Right lobe of liver (tissue), 6 donors: ENCODE measurements at places on chromosomes 2 and 18.

DNA sequence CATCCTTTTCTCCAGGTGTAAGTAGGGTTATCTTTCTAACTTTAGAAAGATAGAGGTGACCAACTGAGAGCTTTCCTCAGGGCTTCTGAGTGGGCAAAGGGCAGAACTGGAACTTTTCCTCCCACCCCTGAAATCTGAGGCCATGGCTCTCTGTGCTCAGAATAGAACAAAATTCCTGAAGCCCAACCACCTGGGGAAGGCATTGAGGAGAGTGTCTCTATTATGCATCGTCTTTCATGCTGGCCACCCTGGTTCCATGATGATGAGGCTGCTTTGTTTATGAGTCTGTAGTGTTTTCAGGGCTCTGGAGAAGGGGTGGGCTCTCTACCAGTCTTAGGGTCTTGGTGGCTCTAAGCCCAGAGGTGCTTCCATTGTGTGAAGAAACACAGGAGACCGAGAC, 30.7 kb upstream of the IL1R1 start:
- no peaks in the 10 kb centered on the region for H3K36me3 ChIP-seq
- peaks cover 73% of the 10 kb centered on the region for H3K4me1 ChIP-seq
- no peak overlapping the region for H3K27ac ChIP-seq
- no peaks in the 10 kb centered on the region for H3K27me3 ChIP-seq
- no peak for DNase-seq

- no peak for DNase-seq
- H3K36me3 ChIP-seq: no peaks in the 10 kb centered on the region
- no peaks in the 10 kb centered on the region for H3K27me3 ChIP-seq
- no peak overlapping the region for H3K27ac ChIP-seq
- no peaks in the 10 kb centered on the region for H3K4me1 ChIP-seq
Measured at GRCh38 chr2:157557770-157558169, 70.9 kb downstream of the ACVR1C start.

DNA sequence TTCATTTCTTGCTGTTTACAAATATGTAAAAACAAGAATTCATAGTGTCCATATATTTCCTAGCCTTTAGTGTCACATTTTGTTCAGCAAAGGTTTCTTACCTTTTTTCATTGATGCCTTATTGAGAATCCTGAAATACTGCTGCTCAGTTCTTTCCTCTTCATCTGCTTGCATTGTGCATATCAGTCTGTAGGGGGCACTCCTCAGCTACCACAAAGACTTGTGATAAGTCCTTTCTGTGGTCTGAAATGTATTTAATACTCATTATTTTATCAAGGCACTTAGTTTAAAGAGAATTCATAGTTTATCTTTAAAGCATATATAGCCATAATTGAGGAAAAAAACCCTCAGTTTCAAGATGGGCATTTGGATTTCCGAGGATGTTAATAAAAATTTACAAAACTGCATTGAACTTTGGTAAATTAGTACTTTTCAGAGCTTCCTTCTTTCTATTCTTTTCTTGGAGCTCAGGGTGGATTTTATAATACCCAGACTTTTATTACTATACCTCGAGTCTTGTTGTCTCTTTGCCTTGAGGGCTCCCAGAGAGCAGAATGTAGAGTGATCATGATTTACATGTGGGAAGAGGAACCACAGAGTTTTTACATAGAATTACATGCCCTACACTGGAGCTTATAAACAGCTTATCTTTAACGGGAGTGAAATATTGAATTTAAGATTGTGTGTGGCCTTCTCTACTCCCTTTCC, 570.1 kb downstream of the PLCL1 start:
- no peak overlapping the region for H3K27ac ChIP-seq
- H3K4me3 ChIP-seq: no peak overlapping the region

- H3K4me1 ChIP-seq: no peaks in the 10 kb centered on the region
- DNase-seq: no peak
- no peak overlapping the region for H3K4me3 ChIP-seq
Measured at GRCh38 chr2:3806168-3806567, 102.8 kb downstream of the DCDC2C start.

- no peak overlapping the region for H3K27ac ChIP-seq
- H3K4me1 ChIP-seq: no peaks in the 10 kb centered on the region
- DNase-seq: no peak
- no peak overlapping the region for H3K4me3 ChIP-seq
- no peaks in the 10 kb centered on the region for H3K27me3 ChIP-seq
Measured at GRCh38 chr18:37348729-37349128, 216.9 kb downstream of the CELF4 start.

DNA sequence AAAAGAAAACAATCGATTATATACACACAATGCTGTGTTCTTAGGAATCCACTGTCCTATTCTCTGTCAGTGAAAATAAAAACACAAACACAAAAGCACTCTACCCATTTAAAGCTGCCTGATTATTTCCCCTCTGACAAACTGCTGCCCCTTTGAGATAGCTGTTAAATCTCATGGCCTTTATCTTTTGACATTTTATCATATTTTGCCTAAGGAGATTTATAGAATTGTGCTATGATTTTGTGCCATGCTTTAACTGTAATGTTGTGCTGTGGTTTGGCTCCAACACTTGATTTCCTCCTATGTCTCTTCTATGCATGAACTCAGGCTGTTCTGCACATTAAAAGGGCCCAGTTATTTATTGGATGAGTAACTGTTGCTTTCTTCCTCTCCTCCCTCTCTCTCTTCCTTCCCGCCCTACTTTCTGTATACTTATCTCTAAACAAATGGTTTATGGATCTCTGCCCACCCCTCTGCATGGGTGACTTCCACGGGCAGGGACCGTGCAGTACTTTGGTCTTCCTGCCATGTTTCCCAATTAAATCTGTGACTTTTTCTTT, 1096.6 kb downstream of the TSN start:
- H3K4me1 ChIP-seq: no peaks in the 10 kb centered on the region
- no peak overlapping the region for H3K27ac ChIP-seq
- H3K27me3 ChIP-seq: no peaks in the 10 kb centered on the region

DNA sequence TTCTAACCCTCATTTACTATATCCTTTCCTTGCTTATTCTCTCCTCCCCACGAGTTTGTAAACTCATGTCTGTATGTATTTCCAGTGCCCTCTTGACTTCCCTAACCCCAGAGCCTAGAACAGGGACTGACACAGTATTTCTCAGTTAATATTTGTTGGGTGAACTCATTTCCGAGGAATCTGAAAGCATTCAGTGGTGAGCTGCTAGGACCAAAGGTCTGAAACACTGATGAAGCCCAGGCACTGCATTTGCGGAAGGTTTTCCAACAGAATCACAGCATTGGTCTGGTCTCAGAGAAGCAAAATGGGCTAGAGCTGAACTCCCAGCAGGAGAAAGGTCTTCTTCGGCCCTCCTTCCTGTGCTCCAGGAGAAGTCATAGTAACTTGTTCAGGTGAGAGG, 56.8 kb downstream of the SOX11 start:
- H3K36me3 ChIP-seq: no peaks in the 10 kb centered on the region
- H3K4me3 ChIP-seq: no peak overlapping the region

DNA sequence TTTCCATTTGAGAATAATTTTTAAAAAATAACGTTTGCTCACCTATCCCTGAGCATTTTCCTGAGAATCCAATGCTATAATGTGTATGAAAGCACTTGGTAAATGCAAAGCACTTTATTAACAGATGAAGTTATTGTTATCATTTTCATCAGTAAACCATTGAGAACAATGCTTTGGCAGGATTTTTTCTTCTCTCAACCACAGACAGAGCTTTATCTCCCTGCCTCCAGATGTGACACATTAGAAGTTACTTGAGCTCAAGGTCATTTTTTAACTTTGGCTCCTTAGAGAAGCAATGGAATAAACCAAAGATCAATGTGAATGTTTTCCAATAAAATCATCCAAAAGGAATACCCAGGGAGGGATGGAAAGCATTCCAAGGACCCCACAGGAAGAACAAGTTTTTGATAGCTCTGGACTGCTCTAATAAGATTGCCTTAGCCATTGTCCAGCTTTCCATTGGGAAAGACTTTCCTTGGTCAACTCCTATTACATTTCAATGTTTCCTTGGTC, 118.9 kb upstream of the NT5C1B start:
- DNase-seq: no peak
- no peak overlapping the region for H3K4me3 ChIP-seq
- H3K27ac ChIP-seq: no peak overlapping the region
- H3K4me1 ChIP-seq: no peaks in the 10 kb centered on the region

DNA sequence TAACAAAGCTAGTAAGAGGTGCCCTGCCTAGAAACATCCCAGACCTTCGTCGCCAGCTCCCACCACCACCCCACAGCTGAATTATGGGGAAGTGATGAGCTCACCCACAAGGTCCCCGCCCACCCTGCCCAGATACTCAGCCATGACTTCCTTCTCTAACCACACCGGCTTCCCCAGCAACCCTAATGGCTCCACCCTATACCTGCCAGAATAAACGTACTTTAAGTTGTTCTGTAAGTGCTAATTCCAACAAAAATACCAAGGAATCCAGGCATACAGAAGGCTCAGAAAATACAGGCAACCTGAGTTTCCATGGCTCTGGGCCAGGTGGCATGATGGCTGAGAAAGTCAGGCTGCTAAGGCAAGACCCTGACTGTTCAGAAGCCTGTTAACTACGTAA, 39.1 kb downstream of the TMEM163 start:
- H3K27ac ChIP-seq: no peak overlapping the region
- no peak for DNase-seq
- no peaks in the 10 kb centered on the region for H3K27me3 ChIP-seq
- no peak overlapping the region for H3K4me3 ChIP-seq
